ENCODE measurements at places on chromosomes 7 and 10. TPM values are rescaled to one million over a fixed set of nuclear protein-coding genes. Genes with fewer than 3 reads are reported as not detected.

GRCh38 chr10:127612-128432 lies 7.4 kb upstream of the ZMYND11 start:
- DNase-seq = no peak

GRCh38 chr7:11548532-11548931 lies 283.5 kb downstream of the THSD7A start:
- no peak for DNase-seq

GRCh38 chr7:87001214-87001613 lies 58.2 kb downstream of the ELAPOR2 start:
- DNase-seq = no peak

Gene ITGA8
- 1,173 TPM for total RNA-seq

GRCh38 chr10:3790858-3791257 lies 5.8 kb upstream of the KLF6 start:
- DNase-seq = no peak

GRCh38 chr7:148624735-148625134 lies 34.2 kb downstream of the C7orf33 start:
- no peak for DNase-seq

Gene COMTD1
- 35.6 TPM for total RNA-seq

Gene SMKR1
- total RNA-seq = not detected

DNA sequence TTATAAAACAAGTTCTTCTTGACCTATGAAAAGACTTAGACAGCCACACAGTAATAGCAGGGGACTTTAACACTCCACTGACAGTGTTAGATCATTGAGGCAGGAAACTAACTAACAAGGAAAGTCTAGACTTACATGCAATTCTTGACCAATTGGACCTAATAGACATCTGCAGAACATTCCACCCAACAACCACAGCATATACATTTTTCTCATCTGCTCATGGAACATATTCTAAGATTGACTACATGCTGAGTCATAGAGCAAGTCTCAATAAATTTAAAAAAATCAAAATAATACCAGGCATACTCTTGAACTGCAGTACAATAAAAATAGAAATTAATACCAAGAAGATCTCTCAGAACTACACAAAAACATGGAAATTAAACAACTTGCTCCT lies 219.5 kb upstream of the HPS1 start:
- no peak for DNase-seq

GRCh38 chr10:95467162-95467599 lies 94.0 kb downstream of the SORBS1 start:
- no peak for DNase-seq

DNA sequence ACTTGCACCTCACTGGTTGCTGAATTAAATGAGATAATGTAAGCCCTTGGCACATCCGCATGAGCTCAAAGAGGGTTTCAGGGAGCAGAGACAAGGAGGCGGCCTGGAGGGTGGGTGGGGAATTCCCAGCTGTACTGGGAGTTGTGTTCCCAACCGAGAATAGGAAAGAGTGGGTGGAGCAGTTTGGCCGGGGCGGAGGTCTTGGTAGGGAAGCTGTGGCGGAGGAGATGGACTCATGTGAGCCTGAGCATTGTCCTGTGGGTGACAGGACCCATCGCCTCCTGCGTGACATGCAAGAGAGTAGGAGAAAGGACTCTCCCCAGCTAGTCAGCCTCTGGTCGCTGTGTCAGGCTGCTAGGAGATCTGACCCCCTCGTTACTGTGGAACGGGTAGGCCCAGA lies 41.0 kb upstream of the SAMD8 start:
- DNase-seq = no peak

GRCh38 chr7:91942312-91942711 lies 1.6 kb downstream of the AKAP9 start:
- no peak for DNase-seq

DNA sequence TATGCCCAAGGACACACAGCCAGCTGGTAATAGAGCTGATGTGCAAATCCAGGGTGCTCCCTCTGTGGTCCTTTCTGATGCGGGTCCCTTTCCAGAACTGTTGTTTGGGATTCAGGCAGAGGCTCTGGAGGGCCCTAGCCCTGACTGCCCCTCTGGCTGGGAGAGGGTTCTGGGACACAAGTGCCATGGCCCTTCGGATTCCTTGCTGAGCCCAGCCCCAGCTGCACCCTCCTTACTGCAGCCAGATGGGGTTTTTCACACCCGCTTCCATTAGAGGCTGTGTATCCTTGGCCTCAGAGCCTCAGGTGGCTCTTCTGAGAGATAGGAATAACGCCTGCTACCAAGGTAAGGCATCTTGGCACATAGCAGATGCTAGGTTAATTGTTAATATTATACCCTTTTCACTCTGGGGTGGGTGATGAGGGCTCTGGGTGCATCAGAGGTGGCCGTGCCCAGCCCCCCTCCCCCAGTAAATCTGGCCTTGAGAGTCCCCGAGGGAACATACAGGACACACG lies 89.8 kb upstream of the LRRC4 start:
- no peak for DNase-seq

GRCh38 chr10:101566333-101567164 lies 21.5 kb downstream of the POLL start:
- DNase-seq = no peak

Gene ACSL5
- total RNA-seq = 13.9 TPM

Gene PPP1R9A
- 11.8 TPM for total RNA-seq

- no peak for DNase-seq
These were observed 20.4 kb upstream of the KNDC1 start for GRCh38 chr10:133139551-133140065.

GRCh38 chr7:44471850-44472249 lies 18.6 kb downstream of the NUDCD3 start:
- no peak for DNase-seq

- DNase-seq = no peak
These were observed 203.5 kb upstream of the PHF14 start for GRCh38 chr7:10770176-10770575.

- DNase-seq = no peak
These were observed 38.6 kb upstream of the ZMIZ2 start for GRCh38 chr7:44709945-44710596.

Gene CRPPA
- total RNA-seq = 1.4 TPM

DNA sequence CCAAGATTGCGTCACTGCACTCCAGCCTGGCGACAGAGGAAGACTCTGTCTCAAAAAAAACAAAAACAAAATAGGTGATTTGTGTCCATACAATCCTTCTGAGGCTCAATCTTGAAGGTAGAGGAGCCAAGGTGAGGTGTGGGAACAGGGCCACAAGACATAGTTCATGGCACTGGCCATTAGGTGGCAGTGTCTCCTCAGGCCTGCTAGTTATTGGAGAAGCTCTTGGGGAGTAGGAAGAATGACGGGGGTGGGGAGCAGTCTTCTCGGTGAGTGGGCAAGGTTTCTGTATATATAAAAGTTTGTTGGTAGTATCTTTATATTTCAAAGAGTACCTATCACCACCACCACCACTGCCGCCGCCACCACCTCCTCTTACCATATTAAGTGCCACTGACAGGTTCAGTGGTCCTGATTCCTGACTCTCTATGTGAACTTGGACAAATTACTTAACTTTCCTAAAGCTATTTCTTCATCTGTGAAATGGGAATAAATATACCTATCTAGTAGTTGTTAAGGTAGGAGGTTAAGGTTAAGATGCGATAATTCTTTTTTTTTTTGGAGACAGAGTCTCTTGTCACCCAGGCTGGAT lies 24.0 kb downstream of the CCSER2 start:
- DNase-seq = no peak

DNA sequence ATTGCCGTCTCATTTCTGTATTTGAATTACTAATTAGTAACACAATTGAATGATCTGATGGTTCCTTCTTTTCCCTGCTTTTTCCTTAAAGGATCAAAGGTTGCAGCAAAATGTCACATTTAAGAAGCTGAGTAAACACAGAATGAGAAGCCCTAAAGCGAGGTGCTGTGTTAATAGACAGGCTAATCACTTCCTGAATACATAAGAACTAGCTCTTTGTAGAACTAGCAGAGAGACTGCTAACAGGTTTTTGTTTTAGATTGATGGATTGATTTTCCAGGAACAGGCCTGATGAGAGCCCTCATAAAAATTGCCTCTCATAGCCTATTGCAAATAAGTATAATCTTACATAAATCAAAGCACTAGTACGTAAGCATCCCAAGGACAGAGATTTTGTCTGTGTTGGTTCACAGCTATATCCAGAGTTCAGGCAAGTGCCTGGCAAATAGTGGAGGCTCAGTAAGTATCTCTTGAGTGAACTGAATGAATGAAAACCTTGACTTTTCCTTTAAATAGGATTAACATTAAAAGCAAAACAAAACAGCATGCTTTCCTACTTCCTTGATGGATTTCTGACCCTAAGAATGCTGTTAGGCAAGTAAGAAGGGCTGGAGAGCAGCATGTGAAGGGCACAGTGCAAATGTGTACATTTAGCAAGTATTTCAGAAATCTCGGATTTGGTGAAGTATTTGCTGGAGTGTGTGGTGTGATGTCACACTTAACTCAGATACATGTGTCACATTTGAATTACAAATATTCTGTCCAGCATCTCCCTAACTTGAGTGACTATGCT lies 3.3 kb downstream of the TMEM229A start:
- no peak for DNase-seq

DNA sequence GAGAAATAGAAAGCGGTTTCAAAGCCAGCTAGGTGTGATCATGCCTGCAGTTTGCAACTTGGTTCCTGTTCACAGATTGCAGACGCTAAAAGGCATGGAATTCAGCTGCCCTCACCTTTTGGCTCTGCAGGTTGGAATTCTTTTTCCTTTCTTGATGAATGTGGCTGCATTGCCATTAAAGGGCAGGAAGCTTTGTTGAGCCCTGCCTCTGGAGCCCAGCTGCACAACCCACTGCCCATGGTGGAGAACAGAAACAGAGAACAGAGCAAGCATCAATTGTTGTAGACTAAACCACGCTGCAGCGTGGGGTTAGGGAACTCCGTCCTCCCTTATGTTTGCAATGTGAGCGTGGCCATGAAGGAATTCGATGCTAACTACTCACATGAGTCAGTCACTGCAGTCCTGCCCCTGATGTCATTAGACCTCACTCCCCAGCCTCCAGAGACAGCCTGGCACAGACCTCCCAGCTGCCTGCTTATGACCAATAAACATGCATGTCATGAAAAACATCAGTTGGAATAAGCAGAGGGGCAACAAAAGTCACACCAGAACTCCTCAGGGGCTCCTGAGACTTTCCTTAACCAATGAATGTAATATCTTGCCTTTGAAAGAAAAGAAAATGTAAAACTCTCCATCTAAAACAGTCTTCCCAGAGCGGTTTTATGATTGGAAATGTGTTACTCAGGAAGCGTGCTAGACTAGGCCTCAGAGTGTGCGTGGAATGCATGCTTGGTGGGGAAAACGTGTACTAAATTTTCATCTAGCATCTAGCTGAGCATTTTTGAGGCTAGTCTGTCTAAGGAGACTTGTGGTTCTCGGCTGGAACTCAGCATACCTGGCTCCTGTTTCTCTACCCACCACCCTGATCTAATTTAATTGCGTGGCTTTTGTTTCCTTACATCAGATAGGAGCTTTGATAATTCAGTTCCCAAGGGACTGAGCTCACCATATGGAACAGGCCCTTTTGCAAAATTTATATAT lies 232.2 kb downstream of the KIAA1217 start:
- DNase-seq = no peak

Gene CHST15
- total RNA-seq = 34.0 TPM

- DNase-seq = no peak
These were observed 169.5 kb downstream of the DKK1 start for GRCh38 chr10:52483587-52483986.

- no peak for DNase-seq
These were observed 4.1 kb upstream of the KMT2E start for GRCh38 chr7:105009667-105010503.

- no peak for DNase-seq
These were observed 205.7 kb downstream of the PARD3 start for GRCh38 chr10:34609287-34609940.

GRCh38 chr10:115875172-115875571 lies 397.8 kb downstream of the GFRA1 start:
- DNase-seq = no peak

DNA sequence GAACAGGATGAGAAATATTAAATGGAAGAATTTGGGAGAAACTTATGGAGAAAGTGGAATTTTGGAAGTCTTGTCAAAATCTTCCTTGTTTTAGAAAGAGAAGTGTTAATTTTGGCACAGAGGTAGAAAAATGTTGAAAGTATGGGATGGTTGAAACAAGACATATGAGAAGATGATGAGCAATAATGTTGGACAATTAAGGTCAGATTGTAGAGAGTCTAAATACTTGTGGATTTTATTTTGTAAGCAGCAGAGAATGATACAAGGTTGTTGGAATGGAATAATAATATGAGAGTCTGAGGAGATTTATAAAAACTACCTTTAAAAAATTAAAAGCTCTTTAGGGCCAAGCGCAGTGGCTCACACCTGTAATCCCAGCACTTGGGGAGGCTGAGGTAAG lies 34.6 kb downstream of the PHTF2 start:
- no peak for DNase-seq

GRCh38 chr10:103058034-103058433 lies 135.0 kb downstream of the NT5C2 start:
- DNase-seq = no peak

DNA sequence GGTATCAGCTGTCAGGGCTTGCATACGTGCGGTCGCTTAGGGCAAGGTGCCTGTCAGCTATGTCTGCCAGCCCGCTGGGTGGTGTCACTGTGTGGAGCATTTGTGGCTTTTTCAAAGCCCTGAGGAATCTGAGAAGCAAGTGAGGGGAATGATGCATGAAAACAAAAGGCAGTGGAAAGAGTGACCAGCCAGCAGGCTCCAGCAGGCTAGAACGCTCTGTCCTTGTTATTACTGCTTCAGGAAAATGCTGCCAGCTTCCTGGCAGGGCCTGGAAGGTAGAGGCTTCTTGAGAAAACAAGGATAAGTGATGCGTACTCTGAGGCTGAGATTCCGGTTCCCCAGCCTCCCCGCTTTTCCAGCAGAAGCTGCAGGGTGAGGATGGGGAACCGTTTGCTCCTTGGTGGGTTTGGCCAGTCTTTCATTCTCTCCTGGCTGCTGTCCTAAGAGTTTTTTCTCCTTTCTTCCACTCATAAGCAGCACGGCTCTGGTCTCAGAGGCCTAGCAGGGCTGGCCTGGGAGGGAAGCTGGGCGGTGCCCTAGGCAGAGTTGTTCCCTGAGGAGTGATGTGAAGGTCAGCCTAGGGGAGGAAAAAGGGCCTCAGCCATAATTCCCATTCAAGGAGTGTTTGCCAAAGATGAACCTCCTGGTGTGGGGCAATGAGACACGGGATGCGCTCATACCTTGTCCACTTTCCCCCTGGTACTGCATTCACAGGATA lies 42.8 kb upstream of the MKLN1 start:
- peak; percentile 47 for DNase-seq

GRCh38 chr10:88592906-88593305 lies 6.3 kb downstream of the LIPJ start:
- DNase-seq = no peak

Gene GSTO1
- total RNA-seq = 68.5 TPM

All from thoracic aorta (tissue), 2 donors.